ENCODE measurements at places on chromosomes 12 and 14. TPM values are rescaled to one million over a fixed set of nuclear protein-coding genes. Genes with fewer than 3 reads are reported as not detected.

DNA sequence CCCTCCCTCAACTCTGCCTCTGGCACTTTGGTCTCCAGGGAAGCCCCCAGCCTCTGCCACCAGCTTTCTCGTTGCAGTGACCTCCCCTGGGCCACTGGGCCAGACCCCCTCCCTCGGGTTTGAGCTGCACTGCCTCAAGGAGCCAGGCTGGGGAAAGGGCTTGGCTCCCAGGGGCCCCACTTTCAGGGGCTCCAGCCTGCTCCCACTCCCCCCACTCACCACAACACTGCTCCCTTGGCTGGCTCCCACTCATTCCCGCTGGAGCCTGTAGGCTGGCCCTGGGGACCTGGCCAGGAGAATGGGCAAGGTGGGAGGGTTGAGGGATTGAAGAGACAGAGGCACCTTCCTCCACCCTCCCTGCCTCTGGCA, 19.3 kb upstream of the KIF26A start:
- no peak for ATAC-seq

GRCh38 chr12:113066813-113067400, 10.4 kb downstream of the DTX1 start:
- ATAC-seq: no peak

- ATAC-seq: no peak
Measured at GRCh38 chr14:24978862-24979724, 70.9 kb downstream of the STXBP6 start.

- ATAC-seq: no peak
Measured at GRCh38 chr12:8781381-8782127, 40.9 kb upstream of the A2ML1 start.

CHST11 gene
- 36.2 TPM for total RNA-seq

PCED1B gene
- 107 TPM for total RNA-seq

MMP19 gene
- total RNA-seq: not detected

IL23A gene
- 67.1 TPM for total RNA-seq

VRTN gene
- total RNA-seq: not detected

Measured in activated T-helper 17 cell treated with anti-CD3 and anti-CD28 coated beads, Interleukin-2, amount 50 U/mL, for 72 hours (primary cell).